ENCODE measurements at places on chromosomes 12 and 14.

GRCh38 chr14:23359167-23359626, 5.8 kb downstream of the EFS start:
- DNase-seq, result no peak

GRCh38 chr12:132063491-132063890, 80.6 kb downstream of the DDX51 start:
- DNase-seq, result peak; percentile 19

DNA sequence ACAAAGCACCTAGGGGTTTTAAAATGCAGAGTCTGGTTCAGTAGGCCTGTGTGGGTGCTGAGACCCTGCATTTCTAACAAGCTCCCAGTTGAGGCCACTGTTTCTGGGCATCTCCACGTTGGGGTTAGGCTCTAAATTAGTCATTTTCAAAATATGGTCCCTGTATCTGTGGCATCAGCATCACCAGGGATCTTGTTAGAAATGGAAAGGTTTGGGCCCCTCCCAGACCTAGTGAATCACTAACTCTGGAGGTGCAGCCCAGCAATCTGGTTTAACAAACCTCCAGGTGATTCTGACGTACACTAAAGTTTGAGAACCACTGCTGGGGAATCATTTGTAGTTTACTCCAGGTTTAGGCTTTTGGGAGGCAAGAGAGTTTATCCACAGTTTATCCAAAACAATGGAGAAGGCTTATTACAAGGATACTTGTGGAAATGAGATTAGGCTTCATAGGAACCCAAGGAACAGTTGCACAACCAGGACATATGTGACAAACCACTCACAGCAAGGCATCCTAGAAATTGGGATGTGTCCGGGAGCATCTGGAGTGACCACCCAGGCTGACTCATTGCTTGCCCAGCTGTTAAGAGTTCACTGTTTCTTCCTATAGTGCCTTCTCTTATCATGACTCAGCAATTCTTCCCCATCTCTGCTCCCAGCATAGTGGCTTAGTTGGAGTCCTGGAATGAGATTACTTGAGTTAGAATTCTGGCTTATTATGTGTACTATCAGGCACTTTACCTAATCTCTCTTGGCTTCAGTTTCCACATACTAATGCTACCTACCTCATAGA, 71.6 kb upstream of the STXBP6 start:
- no peak for DNase-seq

DNA sequence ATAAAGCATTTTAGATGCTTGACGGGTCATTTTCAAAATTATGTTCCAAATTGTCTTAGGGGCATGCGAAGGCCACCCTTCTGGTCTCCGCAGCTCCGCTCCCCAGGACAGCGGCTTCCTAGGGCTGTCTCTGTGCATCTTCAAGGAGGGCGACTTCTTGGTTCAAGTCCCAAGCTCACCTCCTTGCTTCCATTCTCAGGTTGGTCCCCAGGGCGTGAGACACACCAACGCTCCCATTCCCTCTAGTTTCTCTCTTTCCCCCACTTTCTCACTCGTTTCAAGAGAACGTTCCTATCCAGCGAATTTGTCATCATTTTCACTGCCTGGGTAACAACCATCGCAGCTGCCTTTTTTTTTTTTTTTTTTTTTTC, 109.4 kb upstream of the CCND2 start:
- no peak for DNase-seq

DNA sequence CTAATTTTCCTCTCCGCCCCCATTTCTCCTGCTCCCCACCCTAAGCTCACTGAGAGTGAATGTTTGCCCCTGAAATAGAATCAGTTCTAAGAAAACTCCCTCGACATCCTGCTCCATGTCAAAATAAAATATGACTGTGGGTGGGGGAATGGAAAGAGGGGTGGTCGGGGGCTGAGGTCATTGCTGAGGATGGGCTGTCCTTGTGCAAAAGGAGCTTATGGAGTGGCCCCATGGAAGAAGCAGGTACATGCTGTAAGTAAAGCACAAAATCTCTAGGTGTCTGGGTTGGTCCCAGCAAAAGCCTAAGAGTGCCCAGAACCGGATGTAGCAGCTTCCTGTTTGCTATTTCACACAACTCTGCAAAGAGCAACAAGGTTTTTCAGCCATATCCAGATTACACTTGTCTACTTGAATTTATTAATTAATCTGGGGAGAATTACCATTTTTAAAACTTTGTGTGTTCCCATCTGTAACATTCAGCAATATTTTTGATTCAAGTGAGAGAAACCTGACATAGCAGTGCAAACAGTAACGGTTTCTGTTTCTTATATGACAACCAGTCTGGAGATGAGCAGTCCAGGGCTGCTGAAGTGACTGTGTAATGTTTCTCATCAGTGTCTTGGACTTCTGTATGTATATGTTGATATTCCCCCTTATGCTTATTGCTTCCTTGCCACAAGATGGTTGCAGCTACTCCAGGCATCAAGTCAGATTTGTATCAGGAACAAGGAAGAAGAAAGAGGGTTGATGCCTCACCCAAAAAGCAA, 40.4 kb upstream of the GZMB start:
- no peak for DNase-seq

DNA sequence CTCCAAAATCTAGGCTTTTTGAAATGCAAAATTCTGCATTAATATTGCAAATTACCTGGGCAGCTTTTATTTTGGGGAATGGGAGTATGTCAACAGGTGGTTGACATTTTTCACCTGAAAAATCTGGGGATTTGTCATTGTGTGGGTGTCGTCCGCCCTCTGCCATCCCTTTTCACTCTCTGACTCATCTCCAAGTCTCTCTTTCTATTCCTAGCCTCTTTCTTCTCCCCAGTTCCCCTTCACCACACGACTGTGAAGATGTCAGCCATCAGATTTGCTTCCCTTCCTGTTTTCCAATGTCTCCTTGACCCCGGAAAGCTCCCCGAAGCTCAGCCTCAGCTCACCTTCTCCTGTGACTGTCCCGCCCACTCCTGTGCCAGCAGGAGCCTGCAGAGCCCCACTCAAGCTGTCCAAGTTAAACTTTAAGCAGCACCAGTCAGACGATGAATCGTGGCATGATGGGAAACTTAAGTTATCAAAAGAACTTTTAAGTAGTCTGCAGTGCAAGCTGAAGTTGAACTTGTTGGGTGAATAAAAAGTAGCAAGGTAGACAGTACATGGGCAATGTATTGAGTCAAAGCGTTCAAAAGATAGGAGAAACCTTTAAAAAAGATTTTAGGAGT, 590.2 kb downstream of the VRK1 start:
- DNase-seq, result no peak

DNA sequence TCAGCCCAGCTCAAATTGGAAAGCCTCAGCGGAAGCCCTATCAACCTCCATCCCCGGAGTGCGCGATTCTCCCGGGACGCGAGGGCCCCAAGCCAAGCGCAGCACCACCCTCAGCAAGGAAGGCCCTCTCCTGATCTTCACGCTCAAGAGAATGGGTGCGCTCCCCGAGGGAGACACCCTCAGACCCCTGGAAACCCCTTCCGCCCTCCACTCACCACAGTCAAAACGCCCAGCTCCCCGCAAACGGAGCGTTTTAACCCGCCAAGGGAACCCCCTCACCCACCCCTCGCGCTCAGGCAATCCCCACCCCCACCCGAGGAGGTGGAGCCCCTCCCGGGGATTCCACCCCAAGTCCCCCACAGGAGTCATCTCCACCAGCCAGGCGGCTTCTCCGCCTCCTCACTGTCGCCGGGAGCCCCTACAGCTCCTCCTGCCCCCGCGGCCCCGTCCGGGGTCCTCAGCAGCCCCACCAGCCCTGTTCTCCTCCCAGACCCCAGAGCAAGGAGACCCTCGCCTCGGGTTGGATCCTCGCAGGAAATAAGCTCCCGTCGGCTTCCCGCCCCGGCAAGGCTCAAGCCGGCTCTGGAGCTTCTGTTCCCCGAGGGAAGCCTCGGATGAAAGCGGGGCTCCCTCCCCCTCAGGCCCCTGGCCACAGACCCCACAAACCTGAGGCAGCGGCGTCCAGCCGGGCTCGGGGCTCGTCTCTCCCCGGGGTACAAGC, 507 bp downstream of the BAZ2A start:
- peak; percentile 44 for DNase-seq

GRCh38 chr12:6960593-6961277, 9.6 kb downstream of the PTPN6 start:
- DNase-seq, result no peak

GRCh38 chr12:80862531-80862930, 75.2 kb downstream of the LIN7A start:
- no peak for DNase-seq

DNA sequence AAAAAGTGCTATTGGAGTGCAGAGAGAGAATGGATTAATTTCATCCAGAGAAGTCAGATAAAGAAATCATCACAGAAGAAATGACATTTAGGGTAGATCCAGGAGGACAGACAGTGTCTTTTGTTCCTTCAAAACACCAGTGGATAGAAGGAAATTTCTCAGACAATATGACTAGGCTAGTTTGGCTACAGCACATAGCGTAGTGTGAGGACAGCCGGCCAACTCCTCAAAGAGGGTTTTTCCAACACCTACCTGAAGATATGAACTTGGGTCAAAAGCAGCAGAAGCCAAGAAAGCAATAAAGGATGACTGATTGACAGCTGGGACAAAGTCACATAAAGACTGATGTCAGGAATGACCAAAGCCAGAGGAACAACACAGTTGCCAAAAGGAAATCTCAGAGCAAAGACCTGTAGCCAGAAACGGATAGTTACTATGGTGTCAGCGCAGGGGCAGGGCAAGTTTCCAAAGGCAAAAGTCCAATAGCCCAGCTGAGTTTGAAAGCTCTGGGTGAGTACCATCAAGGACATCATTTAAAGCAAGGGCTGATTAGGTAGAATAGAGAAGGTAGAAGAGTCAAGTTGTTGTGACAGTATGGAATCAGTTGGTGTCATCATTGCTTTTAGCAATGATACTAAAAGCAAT, 58.7 kb upstream of the PDE3A start:
- DNase-seq, result no peak

DNA sequence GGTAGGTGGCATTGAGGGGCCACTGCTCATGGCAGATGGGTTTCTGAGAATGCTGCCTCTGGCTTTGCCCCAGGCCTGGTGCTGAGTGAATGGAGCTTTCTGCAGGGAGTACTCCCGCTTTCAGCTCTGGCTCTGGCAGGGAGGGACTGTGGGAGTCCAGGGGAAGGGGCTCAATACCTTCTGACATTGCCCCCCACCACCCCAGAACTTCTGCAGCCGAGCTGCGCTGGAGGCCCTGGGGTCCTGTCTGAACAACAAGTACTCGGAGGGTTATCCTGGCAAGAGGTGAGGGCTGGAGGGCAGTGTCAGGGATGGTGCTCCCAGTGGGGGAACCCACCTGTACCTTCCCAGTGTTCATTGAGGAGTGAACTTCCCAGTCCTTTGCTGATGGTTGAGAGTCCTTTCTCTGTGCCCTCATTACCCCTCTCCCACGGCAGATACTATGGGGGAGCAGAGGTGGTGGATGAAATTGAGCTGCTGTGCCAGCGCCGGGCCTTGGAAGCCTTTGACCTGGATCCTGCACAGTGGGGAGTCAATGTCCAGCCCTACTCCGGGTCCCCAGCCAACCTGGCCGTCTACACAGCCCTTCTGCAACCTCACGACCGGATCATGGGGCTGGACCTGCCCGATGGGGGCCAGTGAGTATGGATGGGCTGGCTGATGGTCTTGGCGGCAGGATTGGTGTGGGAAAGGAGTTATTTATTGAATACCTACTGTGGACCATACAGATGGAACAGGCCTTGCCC, 1.9 kb downstream of the SHMT2 start:
- no peak for DNase-seq

DNA sequence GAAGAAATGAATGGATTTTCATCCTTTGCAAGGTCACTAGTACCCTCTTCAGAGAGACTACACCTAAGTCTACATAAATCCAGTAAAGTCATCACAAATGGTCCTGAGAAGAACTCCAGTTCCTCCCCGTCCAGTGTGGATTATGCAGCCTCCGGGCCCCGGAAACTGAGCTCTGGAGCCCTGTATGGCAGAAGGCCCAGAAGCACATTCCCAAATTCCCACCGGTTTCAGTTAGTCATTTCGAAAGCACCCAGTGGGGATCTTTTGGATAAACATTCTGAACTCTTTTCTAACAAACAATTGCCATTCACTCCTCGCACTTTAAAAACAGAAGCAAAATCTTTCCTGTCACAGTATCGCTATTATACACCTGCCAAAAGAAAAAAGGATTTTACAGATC, 40.8 kb downstream of the SPATA7 start:
- no peak for DNase-seq

DNA sequence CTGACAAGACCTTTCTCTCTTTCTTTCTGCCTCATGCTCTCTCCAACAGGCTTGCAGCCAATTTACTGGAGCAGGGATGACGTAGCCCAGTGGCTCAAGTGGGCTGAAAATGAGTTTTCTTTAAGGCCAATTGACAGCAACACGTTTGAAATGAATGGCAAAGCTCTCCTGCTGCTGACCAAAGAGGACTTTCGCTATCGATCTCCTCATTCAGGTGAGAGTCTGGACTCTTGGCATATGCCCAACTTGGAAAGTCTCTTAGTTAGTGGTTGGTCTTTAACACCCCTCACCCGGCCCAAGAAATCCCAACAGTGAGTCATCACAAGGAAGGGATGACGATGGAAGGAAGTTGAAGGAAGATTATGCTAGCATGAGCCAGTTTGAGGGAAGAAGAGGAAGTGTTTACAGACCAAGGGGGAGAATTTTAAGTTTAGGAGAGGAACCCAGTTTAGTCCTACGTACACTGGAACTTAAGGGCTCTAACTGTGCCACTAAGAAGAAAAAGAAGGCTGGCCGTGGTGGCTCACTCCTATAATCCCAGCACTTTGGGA, 189.7 kb downstream of the ETV6 start:
- peak; percentile 68 for DNase-seq

- DNase-seq, result no peak
Measured at GRCh38 chr14:54735424-54735823, 167.2 kb downstream of the GCH1 start.

DNA sequence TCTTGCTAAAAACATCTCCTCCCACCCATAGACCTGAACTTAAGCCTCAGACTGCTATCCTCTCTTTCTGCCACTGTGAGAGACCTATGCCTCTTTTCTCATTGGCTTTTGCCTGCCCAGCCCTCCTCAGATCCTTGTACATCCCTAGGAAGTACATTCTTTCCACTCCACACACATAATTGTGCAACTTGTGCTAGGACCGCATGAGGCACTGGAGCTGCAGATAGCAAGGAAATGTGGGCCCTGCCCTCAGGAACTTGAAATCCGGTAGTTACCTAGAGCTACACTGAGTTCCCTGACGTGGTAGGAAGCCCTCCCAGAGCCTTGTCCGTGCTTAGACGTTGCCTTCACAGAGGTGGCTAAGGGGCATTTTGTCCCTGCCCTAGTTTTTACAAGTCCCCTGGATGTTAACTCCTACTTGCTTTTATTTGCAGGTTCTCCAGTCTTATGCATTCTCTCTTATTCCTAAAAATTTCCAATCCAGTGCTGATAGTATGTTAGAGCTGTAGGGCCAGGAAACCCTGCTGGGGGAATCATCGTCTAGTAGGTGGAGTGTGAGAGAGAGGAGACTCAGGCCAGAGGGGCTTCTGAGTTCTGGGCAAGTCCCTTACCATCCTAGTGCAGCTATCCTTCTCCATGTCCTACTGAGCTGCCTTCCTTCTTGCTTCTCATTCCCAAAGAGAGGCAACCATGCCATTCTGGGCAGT, 41.3 kb downstream of the NTF3 start:
- DNase-seq, result no peak
